ENCODE measurements at places on chromosomes 11 and 22. TPM values are rescaled to one million over a fixed set of nuclear protein-coding genes. Genes with fewer than 3 reads are reported as not detected.

DNA sequence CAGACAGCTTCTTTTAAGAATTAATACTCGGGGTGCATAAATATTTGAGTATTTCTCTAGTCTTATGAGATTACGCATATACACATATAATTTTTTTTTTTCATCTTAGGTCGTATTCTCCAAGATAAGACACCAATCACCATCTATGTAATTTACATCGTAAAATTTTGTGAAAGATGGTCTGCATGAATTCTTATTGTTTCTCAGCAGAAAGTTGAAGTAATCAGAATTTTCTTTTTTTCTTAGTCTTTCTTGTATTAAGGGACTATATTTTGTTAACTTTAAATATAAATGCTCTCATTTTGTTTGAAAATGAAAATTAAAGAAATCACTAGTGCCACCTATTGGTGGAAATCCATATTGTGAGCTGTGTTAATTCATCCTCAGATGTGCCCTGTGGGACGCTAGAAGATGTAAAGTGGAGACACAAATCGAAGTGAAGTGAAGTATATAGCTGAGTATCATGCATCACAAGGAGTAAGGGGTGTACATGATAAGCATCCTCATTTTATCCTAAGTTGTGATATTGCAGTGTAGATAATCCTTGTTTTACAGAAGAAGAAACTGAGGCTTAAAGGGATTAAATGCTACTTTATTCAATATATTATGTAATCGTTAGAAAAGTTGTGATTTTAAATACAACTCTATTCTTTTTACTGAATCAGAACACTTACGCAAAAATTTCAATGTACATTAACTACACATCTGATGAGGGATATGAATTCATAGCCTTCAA, 2084.3 kb downstream of the LRRC4C start:
- H3K4me1 ChIP-seq: no peaks in the 10 kb centered on the region
- H3K4me3 ChIP-seq: no peak overlapping the region
- no peaks in the 10 kb centered on the region for H3K27me3 ChIP-seq
- H3K27ac ChIP-seq: no peak overlapping the region

Gene MPZL2
- not detected for total RNA-seq

- no peak for DNase-seq
- H3K27ac ChIP-seq: no peak overlapping the region
- H3K4me3 ChIP-seq: no peak overlapping the region
- no peaks in the 10 kb centered on the region for H3K4me1 ChIP-seq
Observed at GRCh38 chr11:125148743-125149142, 15.8 kb upstream of the PKNOX2 start.

DNA sequence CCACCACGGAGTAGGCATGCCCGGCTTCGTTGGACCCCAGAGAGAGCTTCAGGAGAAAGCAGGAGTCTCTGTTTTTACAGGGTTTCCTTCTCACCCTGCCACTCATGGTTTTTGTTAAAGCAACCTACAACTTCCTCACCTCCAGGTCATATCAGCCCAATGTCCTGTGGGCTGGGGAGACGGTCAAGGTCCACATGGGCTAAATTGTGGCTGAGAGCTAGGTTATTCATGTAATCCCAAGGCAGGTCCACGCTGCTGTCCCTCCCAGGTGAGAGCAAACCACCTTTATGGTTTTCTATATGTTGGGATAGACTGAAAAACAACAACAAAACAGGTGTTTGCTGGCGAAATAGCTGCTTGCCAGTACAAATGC, 19.5 kb downstream of the TSPAN32 start:
- DNase-seq: no peak
- peaks cover 13% of the 10 kb centered on the region for H3K27me3 ChIP-seq
- H3K4me1 ChIP-seq: no peaks in the 10 kb centered on the region

Gene GATD1
- total RNA-seq: 93.6 TPM

GRCh38 chr22:38570779-38571364, 889 bp upstream of the DMC1 start:
- peak; percentile 22 for DNase-seq
- H3K27ac ChIP-seq: peak overlapping the region; percentile 96
- peak overlapping the region; percentile 90 for H3K4me3 ChIP-seq
- H3K27me3 ChIP-seq: peaks cover 11% of the 10 kb centered on the region
- no peaks in the 10 kb centered on the region for H3K36me3 ChIP-seq

Gene TEX54
- not detected for total RNA-seq

Gene BLID
- total RNA-seq: not detected

GRCh38 chr22:41598081-41598480, 8.4 kb upstream of the PMM1 start:
- no peak overlapping the region for H3K4me3 ChIP-seq
- H3K27ac ChIP-seq: no peak overlapping the region
- peaks cover 7% of the 10 kb centered on the region for H3K36me3 ChIP-seq
- H3K27me3 ChIP-seq: no peaks in the 10 kb centered on the region

DNA sequence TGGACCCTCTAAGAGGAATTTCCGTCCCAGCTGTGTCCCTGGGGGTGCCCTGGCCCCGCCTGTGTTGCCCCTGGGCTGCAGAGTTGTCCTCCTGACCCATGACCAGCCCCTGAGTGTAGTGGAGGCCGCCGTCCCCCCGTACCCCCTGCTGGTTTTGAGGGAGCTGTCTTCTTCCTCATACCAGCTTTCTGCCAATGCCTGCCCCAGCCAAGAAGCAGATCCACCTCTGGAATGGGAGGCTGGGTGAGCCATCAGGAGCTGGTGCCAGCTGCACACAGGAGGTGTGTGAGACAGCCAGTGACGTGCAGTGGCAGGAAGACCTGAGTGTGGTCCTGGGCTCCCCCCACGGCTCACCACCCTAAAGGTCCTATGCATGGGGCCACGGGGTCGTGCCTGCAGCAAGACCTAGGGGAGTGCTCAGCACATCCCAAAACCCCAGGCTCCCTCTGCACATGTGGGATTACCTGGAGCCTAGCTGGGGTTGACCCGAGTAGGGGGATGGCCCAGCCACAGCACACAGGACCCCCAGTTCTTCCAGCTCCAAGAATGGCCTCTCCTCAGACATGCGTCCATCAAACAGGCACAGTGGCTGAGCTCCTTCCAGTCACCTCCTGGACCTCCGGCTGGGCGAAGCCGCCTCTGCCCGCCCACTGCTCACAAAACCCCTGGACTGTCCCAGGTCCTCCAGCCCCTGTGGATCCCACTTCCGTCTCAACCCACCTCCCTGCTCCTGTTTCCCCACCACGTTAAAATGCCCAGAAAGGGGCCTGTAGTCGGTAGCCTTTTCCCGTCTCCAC, 647.6 kb downstream of the BRD1 start:
- no peaks in the 10 kb centered on the region for H3K36me3 ChIP-seq
- DNase-seq: no peak
- no peak overlapping the region for H3K4me3 ChIP-seq
- peak overlapping the region; percentile 45 for H3K27ac ChIP-seq
- peaks cover 9% of the 10 kb centered on the region for H3K4me1 ChIP-seq

DNA sequence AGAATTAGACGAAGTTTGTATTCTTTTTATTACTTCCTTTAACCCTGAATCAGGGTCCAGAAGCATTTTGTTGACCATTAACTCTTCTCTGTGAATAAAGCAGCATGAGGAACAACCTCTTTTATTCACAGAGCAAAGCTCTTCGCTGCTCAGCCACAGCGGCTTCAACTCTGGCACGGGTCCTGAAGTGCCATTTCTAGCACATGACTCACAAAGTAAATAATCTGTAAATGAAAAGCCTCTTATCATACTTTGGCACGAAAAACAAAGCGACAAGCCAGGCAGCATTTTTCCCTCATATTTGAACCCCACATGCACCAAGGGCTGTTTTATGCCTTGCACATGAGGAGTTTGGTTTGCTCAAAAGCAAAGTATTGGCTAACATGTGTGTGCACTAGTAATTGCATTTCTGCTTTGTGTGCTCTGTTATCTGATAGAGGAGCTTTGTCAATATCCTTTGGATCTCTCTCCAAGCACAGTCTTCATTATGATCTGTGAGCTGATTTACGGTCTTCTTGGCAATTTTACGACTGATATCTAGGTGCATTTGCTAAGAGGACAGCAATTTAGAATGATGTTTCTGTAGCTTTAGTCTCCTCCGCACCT, 33.0 kb upstream of the APOBEC3A start:
- H3K36me3 ChIP-seq: no peaks in the 10 kb centered on the region
- H3K27ac ChIP-seq: no peak overlapping the region
- H3K4me1 ChIP-seq: peaks cover 15% of the 10 kb centered on the region
- H3K27me3 ChIP-seq: peaks cover 27% of the 10 kb centered on the region
- H3K4me3 ChIP-seq: no peak overlapping the region

- no peak overlapping the region for H3K27ac ChIP-seq
- no peaks in the 10 kb centered on the region for H3K36me3 ChIP-seq
- no peaks in the 10 kb centered on the region for H3K27me3 ChIP-seq
- no peaks in the 10 kb centered on the region for H3K4me1 ChIP-seq
- H3K4me3 ChIP-seq: no peak overlapping the region
- no peak for DNase-seq
Observed at GRCh38 chr11:5178046-5178837, 22.2 kb downstream of the OR51V1 start.

- H3K4me1 ChIP-seq: peaks cover 29% of the 10 kb centered on the region
- no peaks in the 10 kb centered on the region for H3K27me3 ChIP-seq
- H3K4me3 ChIP-seq: peak within 1 kb of the TSS; percentile 89
- H3K36me3 ChIP-seq: no peaks in the 10 kb centered on the region
Observed at GRCh38 chr22:39349967-39350726, at the start of gene SYNGR1. TSS of gene SYNGR1 (plus strand) at chr22:39349991. CDS start at chr22:39350011, 20 bp downstream.

- no peak overlapping the region for H3K27ac ChIP-seq
- peaks cover 8% of the 10 kb centered on the region for H3K36me3 ChIP-seq
- peaks cover 6% of the 10 kb centered on the region for H3K4me1 ChIP-seq
- no peak overlapping the region for H3K4me3 ChIP-seq
Observed at GRCh38 chr11:31779374-31779791, 31.7 kb downstream of the PAX6 start.

- no peak for DNase-seq
- H3K36me3 ChIP-seq: no peaks in the 10 kb centered on the region
- H3K27ac ChIP-seq: no peak overlapping the region
- H3K4me3 ChIP-seq: no peak overlapping the region
Observed at GRCh38 chr11:19980957-19981669, 179.2 kb downstream of the DBX1 start.

- DNase-seq: no peak
- H3K36me3 ChIP-seq: peaks cover 10% of the 10 kb centered on the region
- peak overlapping the region; percentile 75 for H3K27ac ChIP-seq
- H3K4me3 ChIP-seq: no peak overlapping the region
- H3K4me1 ChIP-seq: peaks cover 45% of the 10 kb centered on the region
Observed at GRCh38 chr22:36347094-36347493, 40.7 kb downstream of the MYH9 start.

GRCh38 chr11:12088047-12088481, 22.3 kb upstream of the MICAL2 start:
- no peaks in the 10 kb centered on the region for H3K36me3 ChIP-seq
- DNase-seq: no peak
- H3K4me1 ChIP-seq: peaks cover 50% of the 10 kb centered on the region
- H3K27ac ChIP-seq: no peak overlapping the region
